ENCODE measurements at places on chromosomes 12 and 14. TPM values are rescaled to one million over a fixed set of nuclear protein-coding genes. Genes with fewer than 3 reads are reported as not detected.

DNA sequence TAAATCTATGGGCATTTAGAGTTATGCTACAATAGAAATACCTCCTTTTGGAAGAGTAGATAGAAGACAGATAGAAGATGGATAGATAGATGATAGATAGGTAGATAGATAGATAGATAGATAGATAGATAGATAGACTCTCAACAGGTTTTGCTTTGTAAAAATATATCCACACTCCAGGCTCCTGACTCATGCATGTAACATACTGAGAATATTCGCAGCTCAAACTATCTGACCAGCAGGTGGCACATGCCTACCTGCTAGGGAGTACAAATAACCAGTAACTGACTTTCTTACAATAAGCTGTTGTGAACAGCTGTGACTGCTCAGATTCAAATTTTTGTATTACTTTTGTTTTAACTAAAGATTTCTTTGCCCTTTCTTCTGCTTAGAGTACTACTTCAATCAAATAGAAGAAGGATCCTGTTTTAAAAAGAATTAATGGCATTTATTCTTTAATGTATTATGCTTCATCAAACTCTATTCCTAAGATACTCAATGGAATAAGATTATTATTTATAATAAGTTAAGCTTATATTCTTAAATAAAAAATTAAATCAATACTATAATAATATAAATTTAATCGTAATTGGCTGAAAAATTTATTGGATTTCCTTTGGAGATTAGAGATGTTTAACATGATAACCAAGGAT lies 15.8 kb upstream of the CPNE8 start:
- no peaks in the 10 kb centered on the region for H3K36me3 ChIP-seq
- no peaks in the 10 kb centered on the region for H3K27me3 ChIP-seq
- H3K27ac ChIP-seq, result no peak overlapping the region
- no peaks in the 10 kb centered on the region for H3K4me1 ChIP-seq

DNA sequence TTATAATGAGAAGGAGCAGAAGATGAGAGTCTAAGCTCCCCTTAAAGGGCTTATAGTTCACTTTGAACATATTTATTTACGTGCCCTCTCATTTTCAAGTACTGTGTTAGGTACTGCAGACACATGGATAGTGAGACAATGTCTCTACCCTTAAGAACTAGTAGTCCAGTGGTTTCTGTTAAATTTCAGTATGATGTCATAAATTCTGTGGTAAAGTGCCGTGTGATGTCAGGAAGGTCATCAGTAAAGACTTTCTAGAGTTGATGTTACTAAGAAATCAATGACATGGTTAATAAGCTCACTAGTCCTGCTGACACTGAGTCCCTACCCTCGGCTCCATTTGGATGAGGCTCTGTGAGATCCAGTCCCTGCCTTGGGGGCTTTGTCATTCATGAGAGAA lies 475.6 kb downstream of the ZFP36L1 start:
- H3K27me3 ChIP-seq, result no peaks in the 10 kb centered on the region
- peaks cover 20% of the 10 kb centered on the region for H3K4me1 ChIP-seq
- no peak overlapping the region for H3K4me3 ChIP-seq
- no peak for ATAC-seq

GRCh38 chr12:120234643-120235368 lies 30.7 kb downstream of the PXN start:
- ATAC-seq, result no peak
- H3K36me3 ChIP-seq, result no peaks in the 10 kb centered on the region
- H3K27me3 ChIP-seq, result no peaks in the 10 kb centered on the region
- H3K27ac ChIP-seq, result peak overlapping the region; percentile 92
- peaks cover 45% of the 10 kb centered on the region for H3K4me1 ChIP-seq

GRCh38 chr12:107129315-107129930 lies 36.1 kb upstream of the CRY1 start:
- no peak overlapping the region for H3K27ac ChIP-seq
- H3K36me3 ChIP-seq, result no peaks in the 10 kb centered on the region
- no peak for ATAC-seq
- H3K4me3 ChIP-seq, result no peak overlapping the region

- H3K27me3 ChIP-seq, result no peaks in the 10 kb centered on the region
- peaks cover 60% of the 10 kb centered on the region for H3K36me3 ChIP-seq
- peaks cover 34% of the 10 kb centered on the region for H3K4me1 ChIP-seq
- H3K27ac ChIP-seq, result peak overlapping the region; percentile 71
Measured at GRCh38 chr12:56124133-56124532, 3.9 kb upstream of the ESYT1 start.

The TIGAR gene
- total RNA-seq, result 6.8 TPM

GRCh38 chr12:62319058-62319457 lies 58.9 kb downstream of the USP15 start:
- H3K27me3 ChIP-seq, result no peaks in the 10 kb centered on the region
- no peak for ATAC-seq
- peaks cover 31% of the 10 kb centered on the region for H3K4me1 ChIP-seq
- peak overlapping the region; percentile 13 for H3K27ac ChIP-seq

DNA sequence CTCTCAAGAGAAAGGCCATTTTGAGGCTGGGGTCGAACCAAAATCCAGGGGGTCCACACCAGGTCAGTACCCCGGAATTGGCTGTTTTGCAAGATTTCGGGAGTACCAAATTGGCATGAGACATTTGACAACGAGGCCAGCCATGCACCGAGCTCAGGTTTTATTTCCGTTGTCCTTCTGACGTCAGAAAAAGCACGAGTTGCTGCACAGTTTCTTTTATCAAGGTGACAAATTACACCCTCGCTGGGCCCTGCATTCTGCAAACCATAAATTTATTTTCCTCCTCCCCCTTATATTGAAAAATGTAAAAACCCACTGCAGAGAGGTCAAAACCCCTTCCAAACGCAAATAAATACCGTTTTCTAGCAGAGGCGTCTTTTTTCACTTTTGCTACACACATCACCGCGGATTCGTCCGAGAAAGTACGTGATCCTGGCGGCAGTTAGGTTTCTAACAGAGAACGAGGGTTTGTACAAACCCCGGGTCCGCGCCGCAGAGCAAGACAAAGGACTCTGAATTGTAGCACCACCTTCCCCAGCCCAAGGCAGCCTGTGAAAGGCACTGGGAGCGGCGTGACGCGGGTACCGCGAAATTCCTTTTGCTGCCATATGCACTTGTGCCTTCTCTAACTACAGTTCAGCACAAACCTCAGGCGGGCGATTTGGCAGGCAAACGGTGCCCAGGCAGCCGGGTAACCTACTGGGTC lies 1.8 kb downstream of the SLC38A1 start:
- peaks cover 6% of the 10 kb centered on the region for H3K36me3 ChIP-seq
- H3K4me1 ChIP-seq, result peaks cover 30% of the 10 kb centered on the region
- no peak overlapping the region for H3K27ac ChIP-seq
- peak; percentile 12 for ATAC-seq
- H3K27me3 ChIP-seq, result no peaks in the 10 kb centered on the region

GRCh38 chr12:82904219-82904790 lies 217.6 kb downstream of the TMTC2 start:
- no peaks in the 10 kb centered on the region for H3K36me3 ChIP-seq
- no peaks in the 10 kb centered on the region for H3K4me1 ChIP-seq
- no peak overlapping the region for H3K27ac ChIP-seq
- peak; percentile 37 for ATAC-seq

- no peak overlapping the region for H3K27ac ChIP-seq
- peaks cover under 1% of the 10 kb centered on the region for H3K4me1 ChIP-seq
- H3K4me3 ChIP-seq, result no peak overlapping the region
Measured at GRCh38 chr14:69424149-69424923, 25.8 kb downstream of the SLC39A9 start.

The KRT75 gene
- not detected for total RNA-seq

- peaks cover 15% of the 10 kb centered on the region for H3K27me3 ChIP-seq
- no peak overlapping the region for H3K4me3 ChIP-seq
- H3K4me1 ChIP-seq, result no peaks in the 10 kb centered on the region
Measured at GRCh38 chr12:58364389-58365086, 423.2 kb downstream of the ATP23 start.

GRCh38 chr14:78673845-78674244 lies 503.7 kb downstream of the NRXN3 start:
- H3K27me3 ChIP-seq, result peaks cover 4% of the 10 kb centered on the region
- no peaks in the 10 kb centered on the region for H3K4me1 ChIP-seq

DNA sequence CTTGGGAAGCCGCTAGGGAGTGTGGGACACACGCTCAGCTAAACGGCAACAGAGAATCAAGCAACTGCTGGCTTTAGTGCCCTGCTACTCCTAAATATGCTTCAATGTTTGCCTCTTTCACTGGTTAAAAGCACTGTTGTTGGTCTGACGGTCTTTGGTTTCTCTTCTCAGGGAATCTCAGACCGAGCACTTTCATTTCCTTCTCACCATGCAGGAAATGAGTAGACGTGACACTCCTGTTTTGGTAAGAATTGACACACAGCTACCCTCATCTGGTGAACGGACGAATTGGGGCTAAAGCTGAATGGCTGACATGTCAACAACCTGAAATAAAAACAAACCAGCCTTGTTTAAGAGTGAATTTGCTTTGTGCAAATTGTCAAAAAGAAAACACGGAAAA lies 57.5 kb upstream of the PIWIL1 start:
- no peaks in the 10 kb centered on the region for H3K4me1 ChIP-seq
- no peak overlapping the region for H3K27ac ChIP-seq
- H3K36me3 ChIP-seq, result no peaks in the 10 kb centered on the region

The MTERF2 gene
- 9.0 TPM for total RNA-seq

GRCh38 chr12:114440270-114441038 lies 34.5 kb upstream of the TBX5 start:
- H3K4me3 ChIP-seq, result no peak overlapping the region
- no peaks in the 10 kb centered on the region for H3K4me1 ChIP-seq
- no peak overlapping the region for H3K27ac ChIP-seq
- no peaks in the 10 kb centered on the region for H3K36me3 ChIP-seq
- H3K27me3 ChIP-seq, result peaks cover 59% of the 10 kb centered on the region
- no peak for ATAC-seq

GRCh38 chr12:1443421-1444141 lies 150.8 kb downstream of the FBXL14 start:
- peaks cover 35% of the 10 kb centered on the region for H3K36me3 ChIP-seq
- H3K27ac ChIP-seq, result peak overlapping the region; percentile 54
- H3K4me1 ChIP-seq, result no peaks in the 10 kb centered on the region
- no peaks in the 10 kb centered on the region for H3K27me3 ChIP-seq
- no peak overlapping the region for H3K4me3 ChIP-seq

- ATAC-seq, result no peak
- H3K27me3 ChIP-seq, result peaks cover under 1% of the 10 kb centered on the region
- no peaks in the 10 kb centered on the region for H3K36me3 ChIP-seq
- H3K4me3 ChIP-seq, result no peak overlapping the region
- H3K27ac ChIP-seq, result no peak overlapping the region
Measured at GRCh38 chr12:101115326-101115725, 94.7 kb downstream of the SLC5A8 start.

The KRT78 gene
- total RNA-seq, result not detected

GRCh38 chr12:107282628-107283027 lies 189.3 kb upstream of the CRY1 start:
- H3K27ac ChIP-seq, result no peak overlapping the region
- no peaks in the 10 kb centered on the region for H3K36me3 ChIP-seq
- peaks cover 4% of the 10 kb centered on the region for H3K27me3 ChIP-seq
- ATAC-seq, result no peak
- H3K4me3 ChIP-seq, result no peak overlapping the region

The EPYC gene
- total RNA-seq, result not detected

DNA sequence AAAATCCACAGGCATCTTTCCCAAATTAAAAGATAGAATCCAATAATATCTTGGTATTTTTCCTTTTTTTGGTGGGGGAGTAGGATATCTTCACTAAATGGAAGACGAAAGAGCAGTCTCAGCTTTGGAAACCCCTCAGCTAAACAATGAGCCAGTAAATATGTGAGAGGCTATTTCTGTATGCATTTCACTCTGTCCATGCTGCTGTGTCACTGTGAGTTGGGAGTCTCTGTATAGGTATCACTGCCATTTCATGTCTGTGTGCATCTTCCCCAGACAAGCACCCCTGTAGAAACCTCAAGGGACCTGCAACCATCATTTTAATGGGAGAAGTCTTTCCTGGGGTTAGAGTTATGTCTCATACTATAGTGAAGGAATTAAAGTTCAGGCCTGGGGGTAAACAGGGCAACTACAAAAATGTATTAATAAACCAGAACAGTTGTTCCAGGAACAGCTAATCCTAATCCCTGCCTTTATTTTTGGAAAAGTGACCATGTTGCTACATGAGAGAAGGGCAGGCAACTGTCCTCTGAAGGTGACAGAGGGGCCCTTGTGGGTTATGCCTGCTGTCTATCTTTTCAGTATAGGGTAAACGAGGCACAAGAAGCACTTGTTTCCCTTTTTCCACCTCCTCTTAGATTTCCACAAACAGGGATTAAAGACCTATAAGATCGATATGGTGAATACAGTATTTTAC lies 11.3 kb upstream of the STAC3 start:
- ATAC-seq, result no peak
- peaks cover 5% of the 10 kb centered on the region for H3K4me1 ChIP-seq
- H3K4me3 ChIP-seq, result no peak overlapping the region
- H3K27ac ChIP-seq, result no peak overlapping the region
- H3K27me3 ChIP-seq, result no peaks in the 10 kb centered on the region

GRCh38 chr12:29282031-29282816 lies 98.7 kb downstream of the ERGIC2 start:
- no peak overlapping the region for H3K27ac ChIP-seq
- H3K36me3 ChIP-seq, result no peaks in the 10 kb centered on the region
- H3K27me3 ChIP-seq, result no peaks in the 10 kb centered on the region
- ATAC-seq, result no peak
- no peak overlapping the region for H3K4me3 ChIP-seq

DNA sequence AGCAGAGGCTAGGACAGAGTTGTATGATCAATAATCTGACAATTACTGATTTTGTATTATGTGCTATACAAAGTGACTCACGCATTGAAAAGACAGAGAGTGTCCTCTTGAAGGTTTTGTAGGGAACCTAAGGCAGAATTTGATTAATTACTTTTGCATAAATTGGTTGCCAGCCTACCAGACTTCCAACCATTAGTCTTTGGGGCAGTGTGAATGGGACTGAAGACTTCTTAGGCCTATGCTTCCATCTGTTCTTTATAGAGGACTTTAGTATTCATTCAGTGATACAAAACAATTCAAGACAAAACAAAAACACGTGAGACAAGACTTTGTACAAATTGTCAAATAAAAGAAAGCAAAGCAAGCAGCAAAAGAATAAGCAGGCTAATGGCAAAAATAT lies 46.5 kb downstream of the ATL1 start:
- no peak overlapping the region for H3K27ac ChIP-seq
- ATAC-seq, result no peak
- no peaks in the 10 kb centered on the region for H3K36me3 ChIP-seq
- H3K4me3 ChIP-seq, result no peak overlapping the region
- H3K4me1 ChIP-seq, result peaks cover 6% of the 10 kb centered on the region

DNA sequence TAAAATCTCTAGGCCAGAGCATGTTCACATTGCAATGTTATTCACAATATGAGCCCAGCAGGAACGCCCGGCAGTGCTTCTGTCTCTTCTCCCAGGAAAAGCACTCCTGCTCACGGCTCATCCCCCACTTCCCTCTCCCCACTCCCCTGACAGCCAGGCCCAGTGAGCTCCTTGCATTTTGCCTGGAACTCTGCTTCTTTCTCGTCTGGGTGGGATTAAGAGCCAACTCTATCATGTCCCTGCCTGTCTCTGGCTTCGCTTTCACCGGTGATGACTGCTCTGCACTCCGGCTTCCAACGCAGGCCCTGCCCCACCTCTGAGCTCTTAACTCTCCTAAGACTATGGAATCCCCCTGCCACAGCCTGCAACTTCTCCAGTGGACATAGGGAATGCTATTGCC lies 2.5 kb downstream of the PLEK2 start:
- no peaks in the 10 kb centered on the region for H3K36me3 ChIP-seq
- no peaks in the 10 kb centered on the region for H3K27me3 ChIP-seq
- no peak overlapping the region for H3K27ac ChIP-seq
- H3K4me3 ChIP-seq, result no peak overlapping the region

GRCh38 chr14:72311116-72311515 lies 378.9 kb downstream of the RGS6 start:
- no peak for ATAC-seq
- no peak overlapping the region for H3K27ac ChIP-seq
- H3K4me1 ChIP-seq, result peaks cover 1% of the 10 kb centered on the region

The SYNDIG1L gene
- total RNA-seq, result not detected

Measured in activated T-helper 17 cell treated with anti-CD3 and anti-CD28 coated beads, Interleukin-2, amount 50 U/mL, for 72 hours (primary cell).